ENCODE measurements at places on chromosomes 7 and 10. TPM values are rescaled to one million over a fixed set of nuclear protein-coding genes. Genes with fewer than 3 reads are reported as not detected.

CNTNAP2 gene
- total RNA-seq = not detected

LSM5 gene
- total RNA-seq = 50.8 TPM

GTF2IRD1 gene
- 5.9 TPM for total RNA-seq

DNA sequence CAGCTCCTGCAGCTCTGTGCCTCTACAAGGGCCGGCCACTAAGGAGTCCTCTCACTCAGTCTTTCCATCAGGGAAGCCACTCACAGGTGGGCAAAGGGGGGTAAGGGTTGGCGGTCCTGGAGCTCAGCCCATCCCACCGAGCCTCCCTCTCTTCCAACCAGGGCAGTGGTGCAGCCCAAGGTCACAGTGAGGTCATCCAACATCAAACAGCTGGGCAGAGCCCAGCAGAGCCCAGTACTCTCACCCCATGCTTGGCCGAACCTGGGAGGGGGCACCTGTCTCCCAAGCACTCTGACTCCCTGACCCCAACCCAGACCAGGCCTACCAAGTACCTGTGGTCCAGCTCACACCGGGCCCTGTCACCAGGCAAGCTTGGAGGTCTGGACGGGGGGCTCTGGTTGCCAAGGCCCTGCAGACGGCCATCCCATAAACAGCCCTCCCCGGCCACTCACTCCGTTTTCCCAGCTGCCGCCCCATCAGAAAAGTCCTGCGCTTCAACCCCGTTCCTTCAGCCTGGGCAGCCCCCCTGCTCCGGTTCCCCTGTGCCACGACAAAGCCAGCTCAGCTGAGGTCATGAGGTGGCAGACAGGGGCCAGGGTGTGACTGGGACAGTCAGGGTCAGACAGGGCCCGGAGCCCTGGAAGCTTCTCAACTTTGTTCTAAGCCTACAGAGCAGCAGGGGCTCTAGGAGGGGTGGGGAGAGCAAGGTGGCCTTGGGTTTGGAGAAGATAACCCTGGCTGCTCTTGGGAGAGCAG, 27.5 kb downstream of the PDGFA start:
- DNase-seq = no peak

CDK14 gene
- total RNA-seq = 44.8 TPM

PTEN gene
- 316 TPM for total RNA-seq

GRCh38 chr10:6292741-6293151, 90.0 kb downstream of the PFKFB3 start:
- DNase-seq = no peak

GRCh38 chr7:124033095-124033806, 384 bp upstream of the TMEM229A start:
- DNase-seq = peak; percentile 1

DRGX gene
- total RNA-seq = not detected

- DNase-seq = no peak
Measured at GRCh38 chr7:95303013-95303905, 21.1 kb downstream of the PON1 start.

GRCh38 chr10:72170263-72170662, 45.5 kb upstream of the ANAPC16 start:
- no peak for DNase-seq

DNA sequence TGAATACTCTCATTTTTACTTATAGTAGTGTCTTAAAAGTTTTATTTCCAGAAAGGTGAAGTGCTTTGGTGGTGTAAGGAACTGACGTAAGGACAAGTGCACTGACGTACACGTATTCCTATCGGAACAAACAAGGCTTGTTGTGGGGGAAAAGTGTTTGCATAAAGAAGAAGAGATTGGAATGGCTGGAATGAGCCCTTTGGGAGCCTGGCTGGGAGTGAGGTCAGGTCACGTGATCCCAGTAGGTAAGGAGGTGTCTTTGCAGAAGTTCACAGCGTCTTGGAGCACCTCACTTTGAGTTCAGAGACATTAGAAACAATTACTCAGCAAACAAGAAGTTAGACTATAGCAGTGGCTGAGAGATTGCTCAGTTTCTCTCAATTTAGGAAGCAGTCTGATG, 104.2 kb downstream of the CCDC3 start:
- DNase-seq = no peak

- DNase-seq = peak; percentile 77
Measured at GRCh38 chr10:47159361-47160260, 140.4 kb upstream of the GDF10 start.

DNA sequence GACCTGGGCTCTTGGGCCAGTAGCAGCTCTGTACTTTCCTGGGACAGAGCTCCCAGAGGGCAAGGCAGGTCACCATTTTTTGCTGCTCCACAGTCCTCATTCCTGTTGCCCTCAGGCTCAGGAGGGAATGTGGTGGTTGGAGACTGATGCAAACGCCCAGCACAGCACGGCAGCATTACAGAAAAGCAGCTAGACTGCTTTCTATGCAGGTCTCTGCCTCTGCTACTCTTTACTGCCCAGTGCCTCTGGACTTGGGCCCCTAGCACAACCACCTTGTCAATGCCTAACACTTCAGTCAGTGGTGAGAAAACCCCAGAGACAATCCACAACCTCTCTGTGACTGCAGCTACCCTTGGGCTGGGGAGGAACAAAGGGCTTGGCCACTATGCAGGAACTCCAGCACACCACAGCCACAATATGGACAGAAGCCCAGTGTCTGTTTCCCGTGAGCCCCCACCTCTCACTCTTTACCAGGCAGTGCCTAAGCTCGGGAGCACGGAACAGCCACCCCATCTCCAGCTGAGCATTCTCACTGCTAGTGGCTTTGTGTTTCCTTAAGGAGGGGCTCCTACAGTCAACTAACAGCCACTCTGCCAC, 790.6 kb downstream of the PCDH15 start:
- no peak for DNase-seq

OR6V1 gene
- total RNA-seq = not detected

OPN4 gene
- total RNA-seq = not detected

DNA sequence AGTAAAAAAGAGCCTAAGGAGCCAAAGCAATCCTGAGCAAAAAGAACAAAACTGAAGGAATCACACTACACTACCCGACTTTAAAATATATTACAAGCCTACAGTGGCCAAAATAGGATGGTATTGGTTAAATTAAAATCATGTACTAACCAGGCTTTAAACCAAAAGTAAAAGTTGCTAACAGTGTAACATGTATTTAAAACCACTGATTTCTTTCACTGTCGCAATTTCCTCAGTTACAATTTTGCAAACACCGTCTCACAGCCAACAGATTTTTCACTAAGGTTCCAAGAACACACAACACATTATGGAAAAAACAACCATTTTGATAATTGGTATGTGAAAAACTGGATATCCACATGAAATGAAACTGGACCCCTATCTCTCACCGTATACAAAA, 74.0 kb downstream of the JMJD1C start:
- no peak for DNase-seq

DNA sequence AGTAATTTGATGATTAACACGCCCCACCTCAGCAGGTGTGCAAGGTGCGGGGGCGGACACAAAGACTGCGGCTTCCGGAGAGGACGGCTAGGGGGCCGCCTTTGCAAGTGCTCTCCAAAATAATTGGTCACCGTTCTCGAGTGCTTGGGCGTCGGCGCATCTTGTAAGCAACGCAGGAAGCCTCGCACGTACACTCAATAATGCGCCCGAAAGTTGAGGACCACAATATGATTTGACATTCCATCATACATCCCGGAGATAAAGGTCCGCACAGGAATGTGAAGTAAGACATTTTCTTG, 114.7 kb downstream of the EBF3 start:
- DNase-seq = no peak

DNA sequence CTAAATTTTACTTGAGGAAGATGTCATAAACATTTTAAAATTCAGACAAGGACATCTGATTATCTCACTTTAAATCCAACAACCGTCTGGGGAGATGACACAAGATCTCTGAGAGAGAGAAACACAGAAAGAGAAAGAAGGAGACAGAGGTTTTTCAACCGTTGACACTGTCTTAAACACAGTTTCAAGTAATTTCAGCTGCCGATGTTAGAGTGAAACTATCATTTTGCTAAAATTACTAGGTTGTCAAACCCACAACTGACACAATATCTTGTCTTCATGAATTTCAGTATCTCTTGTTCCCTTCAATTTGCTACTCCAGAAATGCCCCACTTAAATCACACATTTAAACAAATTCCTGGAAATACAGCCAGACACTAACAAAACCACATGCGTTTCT, 174.8 kb downstream of the RAPGEF5 start:
- no peak for DNase-seq

DNA sequence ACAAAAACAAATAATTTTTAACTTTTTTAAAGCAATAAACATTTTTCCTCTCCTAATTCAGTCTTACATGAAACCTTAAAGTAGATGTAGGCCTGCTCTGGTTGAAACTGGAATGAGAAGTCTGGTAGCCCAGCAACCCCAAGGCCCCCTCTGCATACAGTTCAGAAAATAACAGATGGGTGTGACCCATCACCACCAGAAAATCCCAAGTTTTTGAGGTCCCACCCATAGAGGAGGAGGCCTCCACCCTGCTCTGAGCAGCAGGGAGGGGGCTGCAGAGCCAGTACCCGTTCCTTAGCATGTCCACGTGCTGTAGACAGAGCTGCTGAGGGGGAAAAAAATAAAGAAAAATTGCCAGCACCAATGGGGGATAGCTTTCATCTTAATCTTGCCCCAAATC, 122.7 kb downstream of the WNT2 start:
- no peak for DNase-seq

DNA sequence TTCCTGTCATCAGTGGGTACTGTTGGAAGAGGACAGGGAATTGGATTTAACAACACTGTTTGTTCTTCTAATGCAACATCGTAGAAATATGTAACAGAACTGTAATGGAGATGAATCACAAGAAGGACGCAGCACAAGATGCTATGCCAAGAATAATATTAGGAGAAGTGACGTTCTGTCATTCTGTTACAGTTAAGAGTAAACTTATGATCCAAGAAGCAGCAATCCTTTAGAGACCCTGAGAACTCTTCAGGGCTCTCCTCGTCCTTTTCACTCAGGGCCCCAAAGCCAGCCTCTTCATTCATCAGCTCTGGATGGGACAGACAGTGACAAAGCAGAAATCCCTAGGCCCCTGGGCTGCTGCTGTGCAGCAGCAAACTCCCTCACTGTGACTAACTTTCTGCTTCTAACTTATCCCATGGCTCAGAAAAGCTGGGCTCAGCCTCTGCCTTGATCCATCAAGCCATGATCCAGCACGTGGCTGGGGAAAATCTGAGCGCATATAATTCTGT, 8.7 kb upstream of the IL6 start:
- DNase-seq = peak; percentile 96

DNA sequence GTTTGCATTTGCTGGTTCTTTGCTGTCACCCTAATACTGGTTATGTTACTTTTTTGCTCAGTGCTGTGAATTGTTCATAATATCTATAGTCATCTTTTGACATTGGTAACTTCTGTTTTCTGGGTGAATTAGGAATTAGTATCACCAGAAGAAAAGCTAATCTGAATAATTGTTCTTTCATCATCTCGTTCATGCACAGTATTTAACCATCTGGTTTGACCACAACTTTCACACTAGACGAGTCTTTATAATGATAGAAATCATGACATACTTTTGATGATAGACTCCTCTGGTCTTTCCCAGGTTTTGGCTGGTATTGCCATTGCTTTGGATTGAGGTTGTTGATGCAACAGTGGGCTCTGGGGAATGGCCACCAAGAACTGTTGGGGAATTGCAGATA, 25.1 kb downstream of the SGPL1 start:
- DNase-seq = no peak

DNA sequence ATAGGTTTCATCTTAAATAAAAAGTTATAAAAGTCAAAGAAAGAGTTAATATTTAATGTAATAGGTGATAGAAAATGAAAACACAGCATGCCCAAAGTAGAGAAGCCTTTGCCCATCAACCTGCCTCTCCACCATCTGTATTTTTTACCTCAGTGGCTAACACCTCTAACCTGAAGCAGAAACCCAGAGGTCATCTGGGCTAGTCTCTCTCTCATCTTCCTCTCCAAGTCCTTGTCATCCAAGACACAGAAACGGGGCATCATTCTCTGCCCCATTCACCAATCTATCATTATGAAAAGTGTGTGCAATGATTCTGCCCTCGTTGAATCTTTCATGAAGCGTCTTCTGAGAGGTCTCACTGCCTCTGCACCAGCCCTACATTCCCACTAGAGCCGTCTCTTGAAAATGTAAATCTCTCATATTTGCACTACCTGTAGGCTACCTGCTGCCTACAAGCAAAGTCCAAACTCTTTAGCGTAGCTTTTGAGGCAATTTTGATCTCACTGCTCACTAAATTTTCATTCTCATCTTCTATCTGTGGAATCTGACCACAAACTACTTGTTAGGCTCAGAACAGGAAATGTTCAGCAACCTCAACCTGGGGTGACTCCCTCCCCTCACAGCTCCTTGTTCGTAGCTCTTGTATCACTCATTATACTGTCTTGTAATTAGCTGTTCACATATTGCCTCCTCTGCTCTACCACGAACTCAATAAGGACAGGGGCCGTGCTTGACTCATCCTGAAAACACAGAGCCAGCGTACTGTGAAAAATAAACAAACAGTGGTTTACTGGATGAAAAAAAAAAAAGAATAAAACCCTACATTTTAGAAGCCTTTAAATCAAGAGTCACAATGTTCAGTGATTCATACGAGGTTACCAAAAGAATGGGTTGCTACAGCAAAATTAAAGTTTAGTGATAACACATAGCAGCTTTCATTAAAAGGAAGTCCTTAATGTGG, 83.1 kb downstream of the CTNNA3 start:
- DNase-seq = no peak

SLC29A4 gene
- 0.90 TPM for total RNA-seq

GRCh38 chr7:30278376-30278775, 6.0 kb upstream of the ZNRF2 start:
- no peak for DNase-seq

GRCh38 chr7:90850471-90850870, 254.3 kb downstream of the CDK14 start:
- no peak for DNase-seq

GRCh38 chr7:1361016-1361755, 98.1 kb downstream of the MICALL2 start:
- DNase-seq = no peak

CPXM2 gene
- total RNA-seq = 64.0 TPM

MYH16 gene
- total RNA-seq = not detected

GRCh38 chr7:122770686-122771335, 68.1 kb upstream of the RNF148 start:
- no peak for DNase-seq

HMX2 gene
- not detected for total RNA-seq

GRCh38 chr7:22267930-22268615, 88.9 kb downstream of the RAPGEF5 start:
- peak; percentile 18 for DNase-seq

ATOH7 gene
- total RNA-seq = not detected

GRCh38 chr7:149624006-149624405, 126.4 kb upstream of the ZNF746 start:
- no peak for DNase-seq

DNA sequence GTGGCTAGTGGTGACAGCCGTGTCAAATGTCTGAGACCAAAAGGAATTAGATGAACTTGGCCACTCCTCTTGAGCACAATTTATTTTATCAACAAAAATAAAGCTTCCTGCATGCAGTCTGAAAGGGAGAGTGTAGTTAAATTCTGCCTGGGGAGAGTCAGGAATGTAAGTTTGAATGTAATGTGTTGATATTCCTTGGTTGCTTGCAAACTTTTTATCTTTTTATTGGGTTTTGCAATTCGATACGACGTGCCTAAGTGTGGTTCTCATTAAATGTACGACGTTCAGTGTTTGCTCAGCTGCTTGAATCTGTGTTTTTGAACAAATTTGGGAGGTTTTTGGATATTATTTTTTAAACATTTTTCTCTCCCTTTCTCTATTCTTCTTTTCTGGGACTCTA, 839.9 kb downstream of the CCSER2 start:
- no peak for DNase-seq

SORBS1 gene
- 0.74 TPM for total RNA-seq

- no peak for DNase-seq
Measured at GRCh38 chr10:1577945-1578344, 159.4 kb downstream of the ADARB2 start.

ASB4 gene
- not detected for total RNA-seq

NOS3 gene
- total RNA-seq = 4.6 TPM

All from fibroblast of the aortic adventitia (primary cell).